ENCODE measurements at places on chromosomes 1 and 21. TPM values are rescaled to one million over a fixed set of nuclear protein-coding genes. Genes with fewer than 3 reads are reported as not detected.

DNA sequence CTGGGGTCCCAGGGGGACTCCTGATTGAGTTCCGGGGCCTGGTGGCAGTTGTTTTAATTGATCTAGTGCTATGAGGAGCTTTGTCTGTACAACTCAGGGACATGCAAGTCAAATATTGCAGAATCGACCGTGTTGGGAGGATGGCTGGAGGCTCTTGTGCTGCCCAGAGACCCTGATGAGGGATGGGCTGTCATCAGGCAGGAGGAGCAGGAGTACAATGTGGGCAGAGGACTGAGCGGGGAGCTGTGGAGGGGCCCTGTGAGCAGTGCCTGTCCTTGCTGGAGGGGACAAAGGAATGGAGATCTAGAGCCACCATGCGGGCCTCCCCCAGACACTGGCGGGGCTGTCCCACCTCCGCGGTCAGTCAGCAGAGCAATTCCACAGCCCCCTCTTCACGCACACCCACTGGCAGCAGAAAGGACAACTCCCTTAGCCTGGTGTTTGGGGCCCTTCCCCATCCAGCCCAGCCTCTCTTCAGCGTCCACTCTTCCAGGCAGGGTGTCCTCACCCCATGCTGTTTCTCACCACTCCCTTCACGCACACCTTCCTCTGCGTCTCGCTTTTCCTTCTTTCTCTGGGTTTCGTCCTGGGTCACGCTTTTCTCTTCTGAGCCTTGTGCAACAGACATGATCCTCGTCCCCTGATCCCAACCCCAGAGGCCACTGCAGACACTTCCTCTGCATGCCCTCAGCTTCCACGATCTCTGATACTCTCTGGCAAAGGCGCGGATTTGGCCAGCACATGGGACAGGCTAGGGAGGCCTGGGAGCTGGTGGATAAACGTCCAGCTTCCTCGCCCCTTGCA is 122.6 kb downstream of the GRIK3 start:
- no peak for DNase-seq

DNA sequence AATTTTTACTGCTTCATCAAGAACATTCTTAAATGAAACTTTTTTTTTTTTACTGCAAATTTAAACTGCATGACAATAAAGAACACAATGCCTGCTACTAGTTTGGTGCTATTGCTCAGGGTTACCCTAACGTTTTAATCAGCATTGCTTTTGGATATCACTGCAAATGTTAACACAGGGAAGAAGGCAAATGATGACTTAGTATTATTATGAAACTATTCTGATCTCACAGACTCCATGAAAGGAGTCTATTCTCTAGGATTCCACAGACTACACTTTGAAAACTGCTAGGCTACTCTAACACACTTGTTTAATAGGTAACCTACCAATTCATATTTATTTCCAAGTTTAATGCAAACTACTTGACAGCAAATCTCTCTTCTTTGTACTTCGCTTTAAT is 49.8 kb downstream of the GATAD2B start:
- DNase-seq: no peak

GRCh38 chr1:172141341-172141881 is 279.1 kb upstream of the C1orf105 start:
- no peak for DNase-seq

- peak; percentile 56 for DNase-seq
Observed at GRCh38 chr1:150973836-150974579, 627 bp downstream of the CERS2 start.

Gene RAB13
- total RNA-seq: 27.9 TPM

GRCh38 chr1:168420177-168420576 is 123.6 kb downstream of the XCL2 start:
- DNase-seq: no peak

DNA sequence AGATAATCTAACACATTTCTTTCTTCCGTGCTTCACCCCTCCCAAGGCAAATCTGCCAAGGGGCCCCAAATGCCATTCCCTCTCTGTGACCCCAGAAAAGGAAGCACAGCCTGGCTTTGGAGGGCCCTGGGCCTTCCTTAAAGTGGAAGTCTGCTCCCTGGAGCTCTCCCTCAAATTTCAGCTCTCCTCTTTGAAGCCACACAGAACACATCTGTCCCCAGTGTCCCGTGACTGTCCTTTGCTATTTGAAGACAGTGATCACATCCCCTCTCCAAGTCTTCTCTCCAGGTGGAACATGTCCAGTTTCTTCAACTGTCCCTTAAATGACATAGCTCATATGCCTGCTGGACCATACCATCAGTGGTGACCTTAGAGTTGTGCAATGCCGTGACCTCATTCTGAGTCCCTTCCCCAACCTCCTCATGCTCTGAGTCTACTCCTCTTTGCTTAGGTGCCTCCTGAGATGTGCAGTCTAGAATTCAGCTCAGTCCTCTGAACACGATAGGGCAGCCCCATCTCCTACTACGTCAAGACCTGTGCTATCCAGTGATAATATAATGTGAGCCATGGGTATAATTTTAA is 18.4 kb upstream of the FOXO6 start:
- DNase-seq: no peak

DNA sequence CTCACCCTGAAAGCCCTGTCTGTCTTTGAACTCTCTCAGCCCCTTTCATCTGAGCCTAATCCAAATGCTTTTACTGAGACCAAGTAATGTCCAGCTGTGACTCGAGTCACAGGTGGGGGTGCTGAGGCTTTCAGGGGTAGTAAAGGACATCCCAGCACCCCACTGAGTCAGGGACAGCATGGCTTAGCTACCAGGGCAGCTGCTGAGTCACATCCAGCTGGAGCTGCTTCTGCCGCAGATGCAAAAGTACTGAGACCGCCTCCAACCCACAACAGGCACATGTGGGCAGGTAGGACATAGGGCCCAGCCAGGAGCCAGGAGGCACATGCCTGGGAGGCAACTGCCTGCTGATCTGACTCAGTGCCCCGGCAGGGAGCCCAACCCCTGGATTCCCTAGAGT is 6.7 kb upstream of the VSIG8 start:
- DNase-seq: peak; percentile 45

DNA sequence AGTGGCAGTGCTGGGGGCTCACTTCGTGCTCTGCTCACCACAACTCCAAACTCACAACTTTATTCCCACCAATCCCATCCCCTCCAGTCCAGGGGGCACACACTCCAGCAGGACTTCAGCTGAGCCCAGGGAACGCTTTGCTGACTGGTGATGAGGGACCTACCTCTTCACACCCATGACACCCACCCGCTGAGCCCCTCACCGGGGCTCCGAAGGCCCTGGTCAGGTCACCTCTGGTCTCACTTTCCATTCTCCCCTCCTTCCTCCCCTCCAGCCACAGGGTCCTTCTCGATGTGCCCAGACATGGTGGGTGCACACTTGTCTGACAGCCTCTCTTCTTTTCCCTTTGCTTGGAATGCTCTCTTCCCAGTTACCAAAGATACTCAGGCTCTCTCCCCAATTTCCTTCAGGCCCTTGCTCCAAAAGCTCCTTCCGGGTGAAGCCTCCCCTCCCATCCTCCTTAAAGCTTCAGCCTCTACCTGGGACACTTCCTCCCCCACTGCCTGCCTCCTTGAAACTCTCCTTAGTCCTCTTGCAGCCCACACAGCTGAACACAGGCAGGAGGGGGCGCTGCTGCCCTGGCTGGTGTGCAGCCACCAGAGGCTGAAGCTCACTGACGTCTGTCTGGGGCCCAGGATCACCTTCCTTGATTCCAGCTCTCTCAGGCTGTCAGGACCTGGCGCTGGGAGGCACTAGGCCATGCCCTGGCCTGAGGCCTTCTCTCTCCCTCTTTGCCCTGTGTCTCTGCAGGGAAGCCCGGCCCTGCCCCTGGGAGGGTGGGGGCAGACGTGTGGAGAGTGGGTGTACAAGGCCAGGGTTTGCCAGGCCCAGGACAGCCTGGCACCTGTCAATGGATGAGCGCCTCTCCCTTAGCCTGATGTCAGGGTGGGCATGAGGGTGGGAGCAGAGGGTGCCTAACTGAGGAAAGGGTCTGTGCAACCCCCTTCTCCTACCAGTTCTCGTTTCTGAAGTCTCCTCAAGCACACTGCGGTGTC is 1.6 kb downstream of the KCNE1 start:
- DNase-seq: peak; percentile 88

DNA sequence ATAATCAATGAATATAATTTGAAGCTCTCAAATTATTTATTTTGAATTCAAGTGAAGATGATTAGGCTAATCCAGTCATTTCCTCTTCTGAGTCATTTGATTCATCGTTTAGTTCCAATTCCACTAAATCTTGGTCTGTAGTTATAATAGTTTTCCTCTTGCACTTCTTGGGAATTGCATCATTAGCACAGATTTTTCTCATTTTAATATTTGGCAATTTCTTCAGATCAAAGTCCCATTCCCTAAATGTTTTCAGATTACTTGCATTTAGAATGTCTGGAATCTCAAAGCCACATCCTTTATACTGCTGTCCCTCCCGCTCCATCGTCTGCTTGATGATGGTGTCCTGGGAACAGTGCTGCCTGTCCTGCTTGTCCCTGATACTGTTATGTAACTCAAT is 43.5 kb downstream of the MAST2 start:
- no peak for DNase-seq

Gene TMEM240
- total RNA-seq: 3.8 TPM

DNA sequence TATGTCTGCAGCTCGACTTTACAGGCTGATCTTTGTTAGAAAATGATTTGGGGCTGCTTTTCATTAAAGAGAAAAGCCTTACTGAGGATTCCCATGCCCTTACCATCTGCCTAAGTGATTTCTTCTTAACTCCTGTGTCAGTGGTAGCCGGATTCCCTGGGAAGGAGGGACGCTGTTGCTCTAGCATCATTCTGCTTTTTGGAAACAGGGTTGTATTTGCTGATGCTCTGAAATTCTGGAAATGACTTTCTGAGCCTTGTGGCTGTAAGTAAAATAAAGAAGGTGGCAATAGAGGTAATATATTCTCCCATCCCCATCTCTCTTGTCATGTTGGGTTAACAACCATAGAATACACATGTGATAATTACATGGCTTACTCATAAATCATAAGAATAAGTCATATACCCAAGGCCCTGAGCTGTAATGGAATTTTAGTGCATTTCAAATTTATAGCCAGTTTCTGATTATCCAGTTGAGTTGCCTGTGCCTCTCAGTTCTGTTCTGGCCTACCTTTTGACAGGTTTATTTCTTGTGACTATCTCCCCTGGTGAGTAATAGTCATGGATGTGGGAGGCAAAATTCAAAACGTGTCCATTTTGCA is 74.4 kb downstream of the AK4 start:
- no peak for DNase-seq

Gene SNAPIN
- total RNA-seq: 10.5 TPM

- no peak for DNase-seq
Observed at GRCh38 chr21:35363458-35363857, 314.4 kb upstream of the RUNX1 start.

GRCh38 chr1:184567009-184567408 is 180.2 kb downstream of the C1orf21 start:
- DNase-seq: no peak

GRCh38 chr1:8562222-8562621 is 244.3 kb downstream of the SLC45A1 start:
- no peak for DNase-seq

Gene LEFTY2
- 24.5 TPM for total RNA-seq

GRCh38 chr1:42756956-42757891 is 9.6 kb downstream of the P3H1 start:
- no peak for DNase-seq

Gene FOXJ3
- 25.4 TPM for total RNA-seq

Gene TFF1
- total RNA-seq: not detected

DNA sequence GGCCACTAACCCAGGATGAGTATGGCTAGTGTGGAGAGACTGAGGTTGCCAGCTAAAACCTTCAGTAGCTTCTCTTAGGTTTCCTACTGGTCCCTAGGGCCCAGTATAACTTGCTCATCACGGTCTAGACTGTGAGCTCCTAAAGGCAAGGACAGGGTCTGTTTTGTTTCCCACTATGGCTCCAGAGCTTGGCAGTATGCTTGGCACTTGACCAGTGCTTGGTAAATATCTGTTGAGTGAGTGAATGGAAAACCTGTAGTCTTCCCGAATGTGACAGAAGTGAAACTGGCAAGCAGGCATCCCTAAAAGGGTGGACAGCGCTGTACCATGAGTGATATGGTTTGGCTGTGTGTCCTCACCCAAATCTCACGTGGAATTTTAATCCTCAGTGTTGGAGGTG is 13.1 kb upstream of the PARS2 start:
- DNase-seq: no peak

DNA sequence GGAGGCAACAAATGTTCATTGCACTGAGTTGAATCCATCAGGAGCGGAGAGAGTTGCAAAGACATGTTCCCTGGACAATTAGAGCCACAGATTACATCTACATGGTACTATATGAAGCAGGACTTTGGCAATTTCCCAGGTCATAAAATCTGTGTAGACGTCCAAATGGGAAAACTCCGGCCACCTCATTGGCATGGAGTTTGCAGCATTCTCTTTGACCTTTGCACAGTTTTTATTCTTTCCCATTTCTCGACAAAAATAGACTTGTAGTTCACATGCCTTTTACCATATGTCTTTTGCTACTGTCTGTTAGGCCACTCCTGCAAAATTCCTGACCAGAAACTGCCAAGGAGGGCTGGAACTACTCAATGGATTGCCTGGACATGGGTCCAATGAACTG is 48.2 kb downstream of the UBE2T start:
- DNase-seq: no peak

GRCh38 chr1:239858057-239858456 is 233.6 kb upstream of the FMN2 start:
- DNase-seq: no peak

Gene SPRR2F
- not detected for total RNA-seq

DNA sequence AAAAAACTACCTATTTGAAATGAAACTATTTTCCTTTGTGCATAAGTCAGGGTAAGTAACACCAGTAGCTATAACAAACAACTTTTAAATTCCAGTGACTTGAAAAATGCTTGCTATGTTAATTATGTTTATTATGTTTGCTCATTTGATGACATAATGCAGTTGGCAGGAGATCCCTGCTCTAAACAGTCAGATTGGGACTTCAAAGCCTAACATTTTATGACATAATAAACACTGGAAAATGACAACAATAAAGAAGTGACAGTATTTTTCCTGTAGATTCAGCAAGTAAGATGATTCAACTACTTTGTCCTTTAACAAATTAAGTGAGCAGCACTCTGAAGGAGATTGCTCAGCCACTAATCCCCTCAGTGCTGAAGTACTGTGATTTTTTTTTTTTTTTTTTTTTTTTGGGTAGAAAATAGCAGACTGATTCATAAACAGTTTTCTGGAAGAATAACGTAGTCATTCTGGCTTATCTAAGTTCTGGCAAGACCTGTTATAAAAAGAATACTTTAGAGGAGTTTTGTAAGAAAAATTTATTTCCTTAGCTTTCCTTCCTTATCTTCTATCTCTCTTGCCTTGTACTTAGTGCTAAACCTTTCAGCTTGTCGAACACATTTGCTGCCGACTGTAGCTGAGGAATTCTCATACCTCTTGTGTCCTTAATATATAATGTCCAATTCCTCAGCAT is 207.2 kb downstream of the PTGER3 start:
- DNase-seq: no peak

Gene FAAH
- 90.8 TPM for total RNA-seq

Gene ZDHHC18
- 37.3 TPM for total RNA-seq

GRCh38 chr1:180762796-180763195 is 131.0 kb downstream of the XPR1 start:
- DNase-seq: no peak

Gene SLC2A5
- 8.0 TPM for total RNA-seq

GRCh38 chr1:57949168-57949567 is 525.3 kb upstream of the DAB1 start:
- no peak for DNase-seq

Gene ALX3
- total RNA-seq: not detected
